Stimulated activated CD8-positive, alpha-beta memory T cell treated with anti-CD3 and anti-CD28 coated beads, Interleukin-7, amount 100 ng/mL, for 24 hours (primary cell): ENCODE measurements at places on chromosomes 7 and 10.
A peak's percentile ranks its signal among the peaks of the same experiment; 100 is the strongest.

DNA sequence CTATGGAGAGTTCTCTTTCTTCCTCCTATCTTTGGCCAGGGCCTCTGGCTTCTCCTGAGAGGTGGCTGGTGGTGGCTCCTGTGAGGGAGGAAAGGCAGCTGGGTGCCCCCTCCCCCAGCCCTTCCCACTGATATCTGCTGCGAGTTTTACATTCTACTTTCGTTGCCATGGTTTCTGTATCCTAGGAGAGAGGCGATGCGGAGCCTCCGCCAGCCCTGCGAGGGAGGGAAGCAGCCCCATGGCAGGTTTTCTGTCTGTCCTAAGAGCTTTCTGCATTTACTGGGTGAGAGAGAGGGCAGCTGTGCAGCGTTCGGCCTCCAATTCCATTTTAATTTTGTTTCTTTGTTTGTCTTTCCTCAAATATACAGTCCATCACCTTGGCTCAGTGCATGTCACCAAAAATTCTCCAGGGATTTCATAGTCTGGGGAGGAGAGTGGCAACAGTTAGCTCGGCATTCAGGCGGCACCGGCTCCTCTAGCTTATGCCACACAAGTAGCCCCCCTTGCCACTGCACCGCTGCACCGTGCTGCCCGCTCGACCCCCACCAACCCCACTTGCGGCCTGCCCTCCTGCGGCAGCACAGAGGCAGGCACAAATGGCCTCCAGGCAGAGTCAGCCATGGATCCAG, 20.4 kb downstream of the DNAJB12 start:
- DNase-seq = no peak

DNA sequence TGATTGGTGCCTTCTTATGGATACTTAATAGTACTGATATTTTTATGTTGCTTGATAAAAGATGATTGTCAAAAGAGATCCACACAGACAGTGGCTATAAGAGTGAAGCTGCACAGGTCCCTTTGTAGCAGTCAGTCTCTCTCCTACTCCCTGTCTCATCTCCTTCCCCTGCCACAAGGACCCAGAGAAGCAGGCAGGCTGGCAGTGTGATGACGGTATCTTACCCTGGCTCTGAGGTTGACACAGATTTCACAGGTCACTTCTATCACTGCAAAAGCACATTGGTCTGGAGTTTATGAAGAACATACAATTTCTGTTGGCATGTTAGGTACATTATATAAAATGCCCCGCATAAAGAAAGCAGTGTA, 64.4 kb upstream of the AHR start:
- DNase-seq = no peak

- no peak for DNase-seq
Observed at GRCh38 chr7:80923211-80923612, 4.4 kb upstream of the SEMA3C start.

DNA sequence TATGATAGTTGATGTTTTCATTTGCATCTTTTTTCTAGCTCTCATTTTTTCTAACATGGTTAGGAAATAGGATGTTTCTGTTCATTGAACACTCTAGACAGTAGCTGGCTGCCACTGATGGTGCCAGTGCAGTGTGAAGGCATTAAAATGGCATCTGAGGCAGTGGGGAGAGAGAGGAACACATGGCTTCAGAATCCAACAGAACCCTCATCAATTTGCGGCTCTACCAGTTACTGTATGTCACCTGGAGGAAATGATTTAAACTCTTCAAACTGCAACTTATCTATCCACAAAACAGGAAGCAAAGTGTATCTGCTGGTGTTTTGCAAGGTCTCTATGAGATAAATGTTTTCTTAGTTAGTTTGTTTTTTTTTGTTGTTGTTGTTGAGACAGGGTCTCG, 305.2 kb upstream of the PRKCQ start:
- DNase-seq = no peak

GRCh38 chr7:2941216-2941859, 97.2 kb upstream of the GNA12 start:
- DNase-seq = no peak

GRCh38 chr7:924541-925231, 29.8 kb downstream of the ADAP1 start:
- peak; percentile 50 for DNase-seq

- no peak for DNase-seq
Observed at GRCh38 chr10:110076559-110077318, 69.0 kb downstream of the ADD3 start.

DNA sequence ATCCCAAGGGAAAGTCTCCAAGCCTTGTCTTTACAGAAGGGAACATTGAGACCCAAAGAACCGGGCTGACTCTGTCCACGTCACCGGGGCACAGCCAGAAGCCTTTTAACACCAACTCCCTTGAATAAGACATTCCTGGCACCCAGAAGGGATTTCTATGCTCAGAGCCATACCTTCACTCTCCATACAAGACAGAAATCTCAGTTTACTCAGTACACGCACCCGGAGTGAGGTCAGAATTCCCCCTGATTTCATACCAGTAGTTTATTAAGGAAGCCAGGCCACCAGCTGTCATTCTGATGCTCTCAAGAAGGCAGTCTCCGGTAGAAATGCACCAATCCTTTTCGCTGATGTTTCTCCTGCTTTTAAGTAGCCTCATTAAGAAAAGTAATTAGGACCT, 134.2 kb upstream of the KCNMA1 start:
- DNase-seq = no peak

DNA sequence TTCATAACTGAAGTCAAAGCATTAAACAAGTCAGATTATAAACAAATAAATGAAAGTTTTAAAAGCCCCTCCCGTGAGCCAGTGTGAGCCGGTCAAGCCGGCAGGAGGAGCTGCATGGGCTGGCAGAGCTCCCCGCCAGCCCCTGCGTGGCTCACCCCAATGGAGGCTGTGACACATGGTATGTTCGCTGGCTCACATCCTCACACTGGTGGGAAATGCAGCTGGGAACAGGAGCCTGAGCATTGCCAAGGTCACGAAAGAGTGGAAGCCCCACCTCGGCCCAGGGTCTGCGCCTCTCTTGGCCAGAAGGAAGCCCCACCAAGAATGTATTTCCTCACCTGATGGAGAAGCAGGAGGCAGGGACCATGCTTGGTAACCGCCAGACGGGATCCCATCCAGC, 261.7 kb upstream of the TCERG1L start:
- no peak for DNase-seq

- no peak for DNase-seq
Observed at GRCh38 chr10:46298477-46299285, 11.9 kb downstream of the ANTXRL start.

GRCh38 chr7:79504607-79505389, 51.3 kb upstream of the MAGI2 start:
- no peak for DNase-seq

DNA sequence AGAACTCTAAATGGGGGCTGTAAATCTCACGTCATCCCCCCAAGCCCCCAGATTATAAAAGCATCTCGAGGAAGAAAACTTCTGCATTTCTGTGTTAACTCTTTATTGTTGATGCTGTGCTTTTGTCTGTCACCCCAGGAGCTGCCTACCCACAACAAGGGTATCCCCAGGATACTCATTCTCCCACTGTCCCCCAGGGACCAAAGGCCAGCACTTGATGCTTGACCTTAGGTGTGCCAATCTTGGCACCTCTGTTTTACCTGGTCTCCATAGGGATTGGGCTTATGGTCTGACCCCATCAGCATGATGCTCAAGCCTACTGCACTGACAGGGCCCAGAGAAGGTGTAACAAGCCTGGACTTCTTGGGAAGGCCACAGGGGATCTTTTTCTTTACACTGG, 225.9 kb upstream of the AGK start:
- DNase-seq = no peak

GRCh38 chr7:33698041-33698440, 207.3 kb upstream of the BMPER start:
- no peak for DNase-seq

DNA sequence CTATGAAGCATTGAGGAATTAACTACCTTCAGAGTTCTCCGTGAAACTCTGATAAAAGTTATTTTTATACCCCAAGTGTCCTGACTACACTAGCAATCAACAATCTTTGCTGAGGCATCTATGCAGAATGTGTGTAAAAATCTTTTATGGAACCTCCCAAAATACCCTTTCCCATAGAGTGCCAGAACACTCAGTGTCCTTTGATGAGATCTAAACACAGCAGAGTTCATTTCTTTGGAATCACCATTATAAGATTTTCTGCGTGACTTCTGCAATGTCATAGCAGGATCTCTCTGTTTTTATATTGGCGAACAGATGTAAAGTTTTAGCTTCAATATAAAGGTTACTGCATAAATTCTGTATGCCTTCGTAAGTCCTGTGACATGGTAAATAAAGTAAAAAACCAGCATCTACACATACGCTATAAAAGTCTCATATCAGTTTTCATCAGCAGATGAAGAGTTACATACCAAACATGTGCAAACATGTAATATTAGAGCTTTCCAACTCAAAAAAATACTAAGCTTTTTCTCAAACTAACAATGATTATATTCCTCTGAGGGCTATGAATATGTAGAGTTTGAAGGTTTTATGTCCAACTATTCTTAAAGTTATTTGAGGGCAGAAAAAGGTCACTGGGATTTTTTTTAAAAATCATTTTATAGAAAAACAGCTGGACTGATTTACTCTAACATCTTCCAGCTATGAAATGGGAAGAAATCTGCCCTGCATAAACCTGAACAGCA, 67.2 kb downstream of the SKIDA1 start:
- no peak for DNase-seq

DNA sequence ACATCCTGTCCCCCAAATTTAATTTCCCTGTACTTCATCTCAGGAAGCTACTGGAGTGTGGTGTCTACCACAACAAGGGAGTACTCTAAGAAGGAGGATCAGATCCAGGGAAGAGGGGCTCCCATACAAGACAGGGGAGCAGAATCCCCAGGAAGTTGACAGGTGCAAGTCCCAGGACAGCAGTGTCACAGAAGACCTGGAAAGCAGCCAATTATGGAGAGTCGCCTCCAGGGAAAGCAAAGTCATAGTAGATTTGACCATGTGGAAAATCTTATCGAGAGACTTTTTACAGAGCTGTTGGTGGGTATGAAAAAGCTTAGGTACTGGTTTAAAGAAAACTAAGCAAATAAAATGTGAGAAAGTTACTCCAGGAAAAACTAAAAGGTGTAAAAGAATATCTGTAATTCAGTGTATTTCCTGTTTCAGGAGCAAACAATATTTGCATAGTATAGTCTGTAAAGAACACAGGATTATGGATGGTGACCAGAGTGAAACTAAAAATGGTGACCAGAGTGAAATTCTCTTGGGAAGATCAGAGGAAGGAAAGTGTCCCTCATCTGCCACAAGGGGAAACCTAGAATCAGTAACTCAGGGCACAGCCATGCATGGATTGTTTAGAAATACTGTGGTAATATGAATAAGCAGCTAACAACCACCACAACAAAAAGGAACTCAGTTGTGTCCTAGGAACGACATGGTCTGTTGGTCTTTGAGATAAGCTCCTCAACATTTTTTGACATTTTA, 44.5 kb downstream of the LANCL2 start:
- no peak for DNase-seq

DNA sequence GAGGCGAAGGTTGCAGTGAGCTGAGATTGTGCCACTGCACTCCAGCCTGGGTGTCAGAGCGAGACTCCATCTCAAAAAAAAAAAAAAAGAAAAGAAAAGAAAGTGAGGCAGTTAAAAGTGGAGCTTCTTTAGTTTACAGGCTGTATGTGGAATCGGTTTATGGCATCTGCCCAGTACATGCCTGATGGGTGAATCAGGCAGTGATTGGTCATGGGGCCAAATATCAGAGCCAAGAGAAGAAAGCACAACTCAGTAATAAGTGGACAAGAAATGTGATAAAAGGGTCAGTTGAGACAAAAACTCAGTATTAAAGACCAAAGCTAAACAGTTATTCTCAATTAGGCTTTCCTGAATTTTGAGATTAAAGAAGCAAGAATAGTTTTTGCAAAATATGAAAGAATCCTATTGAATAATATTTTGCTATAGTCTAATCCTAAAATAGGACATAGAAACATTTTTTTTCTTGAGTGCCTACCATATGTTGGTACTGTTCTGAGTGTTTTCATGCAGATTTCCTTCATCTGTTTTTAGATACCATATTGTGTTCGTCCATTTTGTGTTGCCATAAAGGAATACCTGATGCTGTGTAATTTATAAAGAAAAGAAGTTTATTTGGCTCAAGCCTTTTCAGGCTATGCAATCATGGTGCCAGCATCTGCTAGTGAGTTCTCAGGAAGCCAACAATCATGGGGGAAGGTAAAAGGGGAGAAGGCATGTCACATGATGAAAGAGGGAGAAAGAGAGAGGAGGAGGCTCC, 14.4 kb downstream of the CDC14C start:
- DNase-seq = no peak

DNA sequence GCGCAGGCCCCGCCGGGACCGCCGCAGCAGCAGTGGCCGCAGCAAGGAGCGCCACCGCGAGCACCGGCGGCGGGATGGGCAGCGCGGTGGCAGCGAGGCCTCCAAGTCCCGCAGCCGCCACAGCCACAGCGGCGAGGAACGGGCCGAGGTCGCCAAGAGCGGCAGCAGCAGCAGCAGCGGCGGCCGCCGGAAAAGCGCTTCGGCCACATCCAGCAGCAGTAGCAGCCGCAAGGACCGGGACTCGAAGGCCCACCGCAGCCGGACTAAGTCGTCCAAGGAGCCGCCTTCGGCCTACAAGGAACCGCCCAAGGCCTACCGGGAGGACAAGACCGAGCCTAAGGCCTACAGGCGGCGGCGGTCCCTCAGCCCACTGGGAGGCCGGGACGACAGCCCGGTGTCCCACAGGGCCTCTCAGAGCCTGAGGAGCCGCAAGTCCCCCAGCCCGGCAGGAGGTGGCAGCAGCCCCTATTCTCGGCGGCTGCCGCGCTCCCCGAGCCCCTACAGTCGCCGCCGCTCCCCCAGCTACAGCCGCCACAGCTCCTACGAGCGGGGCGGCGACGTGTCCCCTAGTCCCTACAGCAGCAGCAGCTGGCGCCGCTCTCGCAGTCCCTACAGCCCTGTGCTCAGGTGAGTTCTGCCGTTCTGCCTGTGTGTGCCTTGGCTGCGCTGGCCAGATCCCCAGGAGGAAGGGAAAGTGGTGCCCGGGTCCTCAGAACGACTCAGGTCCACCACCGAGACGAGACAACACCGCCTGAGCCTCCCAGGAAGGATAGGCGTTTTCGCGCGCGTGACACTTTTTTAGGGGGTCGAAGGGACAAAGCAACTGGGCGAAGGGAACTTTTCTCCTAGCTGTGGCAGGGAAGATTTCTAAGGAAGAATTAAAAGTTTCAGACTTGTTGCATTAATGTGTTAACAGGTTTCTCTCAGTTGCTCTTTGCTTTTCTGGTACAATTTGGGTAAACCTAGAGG, 1.5 kb downstream of the CDK13 start:
- peak; percentile 22 for DNase-seq

DNA sequence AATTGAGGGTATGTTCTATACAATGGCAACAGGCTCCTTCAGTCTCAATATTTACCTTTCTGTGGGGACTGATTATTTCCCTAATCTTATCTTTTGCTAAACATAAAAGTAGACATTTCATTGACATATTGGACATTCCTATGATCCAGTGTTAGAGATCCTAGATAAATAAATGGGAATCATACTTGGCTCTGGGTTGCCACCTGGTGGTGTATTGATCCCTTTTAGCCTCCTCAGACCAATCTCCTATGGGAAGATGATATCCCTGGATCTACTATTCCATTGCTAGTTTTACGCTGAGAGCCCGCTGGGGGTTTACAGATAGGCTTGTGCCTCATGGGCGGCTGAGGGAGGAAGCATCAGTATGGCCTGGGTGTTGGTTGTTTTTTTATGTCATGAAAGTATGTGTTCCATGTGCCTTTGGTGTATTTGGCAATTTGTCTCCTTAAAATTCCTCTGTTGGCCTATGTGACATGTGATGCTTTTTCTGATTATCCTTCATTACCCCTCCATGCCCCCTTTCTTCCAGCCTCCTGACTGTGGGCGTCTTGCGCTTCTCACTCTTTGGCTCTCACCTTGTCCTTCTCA, 18.8 kb downstream of the CELF2 start:
- no peak for DNase-seq

GRCh38 chr10:125103924-125104323, 56.4 kb downstream of the CTBP2 start:
- no peak for DNase-seq
